NCI-H187 treated with DMSO at 0.1 percent for 48 hours (cell line): ENCODE measurements at places on chromosomes 16 and 17.

DNA sequence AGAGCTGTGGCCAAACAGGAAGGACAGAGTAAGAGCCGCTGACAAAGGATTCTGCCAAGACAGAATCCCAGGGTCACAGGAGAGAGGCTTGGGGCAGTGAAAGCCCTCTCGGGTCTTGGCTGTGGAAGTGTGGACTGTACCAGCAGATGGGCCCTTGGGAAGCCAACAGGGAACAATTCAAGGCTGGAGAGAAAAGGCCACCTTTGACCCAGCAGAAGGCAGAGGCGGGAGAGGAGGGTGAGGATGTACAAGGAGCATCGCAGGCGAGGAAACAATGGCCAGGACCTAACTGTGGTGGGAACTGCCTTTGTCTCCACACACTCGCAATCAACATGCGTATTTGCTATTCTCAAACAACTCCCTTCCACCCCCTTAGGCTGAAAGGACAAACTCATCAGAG lies 15.7 kb downstream of the CARHSP1 start:
- no peak for DNase-seq

DNA sequence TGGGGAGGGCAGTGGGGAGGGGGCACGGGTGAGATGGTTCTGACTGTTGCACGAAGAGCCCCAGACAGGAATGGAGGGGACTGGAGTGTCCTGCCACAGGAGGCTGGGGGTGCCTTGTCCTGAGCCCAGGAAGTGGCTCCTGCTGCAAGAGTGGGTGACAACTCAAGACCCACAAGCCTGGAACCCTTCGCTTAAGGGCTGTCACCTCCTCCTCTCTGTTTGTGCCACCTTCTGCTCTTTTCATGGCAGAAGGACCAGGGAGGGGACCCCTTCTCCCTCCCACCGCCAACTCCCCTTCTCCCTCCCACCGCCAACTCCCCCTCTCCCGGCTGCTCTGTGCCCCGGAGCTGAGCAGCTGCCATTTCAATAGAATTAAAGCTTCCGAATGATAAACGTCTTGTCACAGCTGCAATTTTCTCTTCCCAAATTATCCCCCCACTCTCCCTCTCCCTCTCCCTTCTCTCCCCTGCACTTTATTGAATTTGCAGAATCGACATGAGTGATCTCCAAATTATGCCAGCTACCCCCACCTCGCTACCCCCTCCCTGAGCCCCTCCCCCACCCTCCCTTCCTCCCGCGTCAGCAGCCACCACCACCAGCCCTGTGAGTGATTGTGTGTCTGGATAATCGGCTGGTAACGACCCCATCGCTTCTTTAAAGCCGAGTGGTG lies 13.7 kb downstream of the GJD3 start:
- no peak for DNase-seq

DNA sequence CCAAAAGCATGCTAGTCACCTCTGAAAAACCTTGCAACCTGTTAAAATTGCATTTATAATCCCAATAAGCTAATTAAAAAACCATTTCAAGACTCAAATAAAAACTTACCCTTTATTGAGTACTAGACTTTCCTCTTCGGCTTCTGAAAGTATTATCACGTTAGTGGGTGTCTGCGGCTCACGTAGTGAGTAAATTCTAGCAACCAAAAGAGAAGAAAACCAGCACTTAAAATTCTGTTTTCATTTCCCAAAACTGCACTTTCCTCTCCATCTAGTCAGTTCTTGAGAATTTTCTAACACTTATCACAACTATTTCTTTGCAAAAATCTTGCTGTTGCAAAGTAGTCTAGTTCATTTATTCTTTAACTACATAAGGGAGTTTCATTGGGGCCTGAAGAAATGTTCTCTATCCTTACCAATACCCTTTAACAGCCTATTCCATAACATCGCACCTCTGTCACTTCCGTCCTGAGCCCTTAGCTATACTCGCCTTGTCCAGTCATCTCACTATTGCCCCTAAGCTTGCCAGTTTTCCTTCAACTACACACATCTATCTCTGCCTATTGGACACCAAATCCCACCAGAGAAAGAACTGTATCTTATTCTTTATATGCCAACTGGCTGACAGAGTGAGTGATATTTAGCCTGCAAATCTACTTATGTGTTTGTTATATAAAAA lies 8.7 kb downstream of the NUP88 start:
- DNase-seq: no peak

GRCh38 chr17:15432807-15433611 lies 34.4 kb downstream of the CDRT4 start:
- DNase-seq: no peak

GRCh38 chr16:22623351-22623781 lies 112.7 kb downstream of the NPIPB5 start:
- no peak for DNase-seq

DNA sequence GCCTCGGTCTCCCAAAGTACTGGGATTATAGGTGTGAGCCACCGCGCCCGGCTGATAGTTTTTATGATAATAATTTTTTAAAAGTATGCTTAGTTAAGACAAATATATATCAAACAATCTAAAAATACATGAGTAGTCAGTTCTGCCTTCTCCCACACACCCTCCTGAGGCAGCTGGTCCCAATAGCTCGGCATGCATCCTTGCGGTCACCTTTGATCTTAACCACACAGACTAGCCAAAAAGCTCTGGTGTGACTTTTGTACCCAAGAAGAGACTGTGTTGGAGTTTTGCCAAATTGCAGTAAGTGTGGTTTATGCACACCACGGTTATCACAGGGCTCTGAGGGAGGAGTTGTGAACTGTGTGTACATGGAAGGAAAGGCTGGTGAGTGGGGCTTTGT lies 25.6 kb downstream of the ATP6V0A1 start:
- DNase-seq: no peak

GRCh38 chr16:75097941-75098901 lies 18.4 kb downstream of the LDHD start:
- DNase-seq: peak; percentile 7

GRCh38 chr17:56184650-56185049 lies 31.4 kb downstream of the ANKFN1 start:
- DNase-seq: no peak

DNA sequence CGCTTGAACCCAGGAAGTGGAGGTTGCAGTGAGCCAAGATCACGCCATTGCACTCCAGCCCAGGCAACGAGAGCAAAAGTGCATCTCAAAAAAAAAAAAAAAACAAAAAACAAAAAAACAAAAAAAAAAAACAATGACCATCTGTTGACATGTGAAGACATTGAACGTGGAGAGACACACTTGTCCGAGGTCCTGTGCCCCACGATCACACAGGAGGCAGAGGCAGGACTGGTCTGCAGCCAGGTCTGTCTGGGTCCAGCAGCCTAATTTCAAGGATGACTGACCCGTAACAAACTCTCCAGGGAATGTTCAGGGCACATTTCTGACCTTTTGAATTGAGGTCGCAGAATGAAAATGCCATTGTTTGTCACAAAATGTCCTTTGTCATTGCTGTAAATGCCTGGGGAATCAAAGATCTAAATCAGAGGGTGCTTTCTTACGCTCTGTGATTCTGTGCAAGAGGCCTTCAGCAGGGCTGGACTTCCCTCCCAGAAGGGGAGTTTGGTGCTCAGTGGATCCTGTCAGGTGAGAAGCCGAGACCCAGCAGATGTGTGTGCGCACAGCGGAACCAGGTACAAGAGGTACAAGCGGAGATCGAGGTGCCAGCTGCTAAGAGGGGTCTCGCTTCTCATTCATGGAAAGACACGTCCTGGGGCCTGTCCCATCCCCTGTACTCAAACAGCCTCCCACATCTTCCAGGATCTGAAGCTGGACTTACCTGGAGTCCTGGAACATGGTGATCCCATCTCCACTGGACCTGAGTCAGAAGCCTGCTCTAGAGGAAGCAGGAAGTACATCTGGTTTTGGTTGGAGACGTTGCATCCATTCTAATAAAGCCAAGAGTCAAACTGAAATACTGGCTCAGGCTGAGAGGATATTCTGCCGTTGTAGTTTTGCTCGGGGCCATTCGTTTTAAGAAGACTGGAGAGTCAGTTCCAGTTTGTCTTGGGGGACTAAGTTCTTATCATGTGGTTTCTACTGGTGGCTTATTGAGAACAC lies 95.8 kb downstream of the IRF8 start:
- DNase-seq: no peak

DNA sequence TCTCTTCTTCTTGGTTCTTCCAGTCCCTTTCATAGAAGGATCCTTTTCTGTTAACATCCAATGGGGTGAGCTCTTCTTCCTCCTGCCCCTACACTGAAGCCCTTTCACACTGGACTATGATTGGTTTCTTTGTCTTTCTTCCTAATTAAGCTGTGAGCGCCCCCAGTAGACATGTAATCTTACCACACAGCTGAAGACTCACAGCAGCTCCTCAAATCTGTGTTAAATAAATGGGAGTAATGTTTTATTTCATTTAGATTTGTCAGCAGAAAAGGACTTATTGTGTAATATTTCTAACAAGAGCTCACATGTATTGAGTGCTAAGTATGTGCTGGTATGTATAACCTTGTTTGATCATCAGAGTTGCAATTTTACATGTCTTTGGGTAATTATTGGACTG lies 55.7 kb downstream of the TOX3 start:
- DNase-seq: no peak

- no peak for DNase-seq
Measured at GRCh38 chr17:68200689-68201417, 47.0 kb upstream of the AMZ2 start.

DNA sequence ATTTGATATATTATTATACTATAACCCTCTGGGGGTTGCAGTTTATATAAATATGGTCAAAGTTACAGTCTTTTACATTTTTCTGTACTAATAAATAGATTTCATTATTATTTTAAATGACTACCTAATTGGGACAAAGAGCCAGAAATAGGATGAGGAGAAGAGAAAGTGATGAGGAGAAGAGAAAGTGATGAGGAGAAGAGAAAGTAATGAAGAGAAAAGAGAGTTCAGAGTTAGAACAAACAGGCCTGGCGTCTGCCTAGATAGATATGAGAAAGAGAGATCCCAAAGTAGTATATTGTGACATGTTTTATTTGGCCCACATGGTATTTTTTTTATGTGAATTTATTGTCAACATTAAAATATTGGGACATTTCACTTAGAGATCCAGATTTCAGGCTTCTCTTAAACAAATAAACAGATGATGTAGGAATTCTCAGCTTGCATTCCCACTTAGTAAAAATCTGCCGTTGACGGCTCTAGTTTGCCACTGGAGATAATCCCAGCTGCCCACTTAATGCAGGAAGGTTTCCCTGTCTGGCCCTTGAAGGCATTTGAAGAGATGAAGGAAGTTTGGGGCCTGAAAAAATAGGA lies 210.7 kb downstream of the STX8 start:
- DNase-seq: no peak

- DNase-seq: no peak
Measured at GRCh38 chr17:36004594-36005108, 3.3 kb upstream of the CCL15 start.

DNA sequence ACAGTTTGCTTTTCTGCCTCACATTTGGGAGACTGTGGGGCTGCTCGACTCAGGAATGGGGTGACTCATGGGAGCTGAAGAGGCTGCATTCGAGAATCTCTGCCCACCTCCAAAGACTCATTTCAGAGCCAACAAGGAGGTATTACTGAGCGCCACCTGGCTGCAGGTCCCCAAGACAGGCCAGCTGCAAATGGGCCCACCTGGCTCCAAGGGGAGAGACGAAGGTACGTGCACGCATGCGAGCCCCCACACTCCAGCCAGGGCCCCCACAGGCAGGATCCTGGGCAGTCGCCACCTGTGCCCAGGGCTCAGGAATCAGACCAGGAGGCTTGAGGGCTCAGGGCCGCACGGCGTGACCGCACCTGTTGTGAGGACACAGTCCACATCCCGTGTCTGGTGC lies 6.0 kb downstream of the HAGHL start:
- DNase-seq: no peak

- no peak for DNase-seq
Measured at GRCh38 chr17:44223541-44224071, 4.1 kb upstream of the UBTF start.

DNA sequence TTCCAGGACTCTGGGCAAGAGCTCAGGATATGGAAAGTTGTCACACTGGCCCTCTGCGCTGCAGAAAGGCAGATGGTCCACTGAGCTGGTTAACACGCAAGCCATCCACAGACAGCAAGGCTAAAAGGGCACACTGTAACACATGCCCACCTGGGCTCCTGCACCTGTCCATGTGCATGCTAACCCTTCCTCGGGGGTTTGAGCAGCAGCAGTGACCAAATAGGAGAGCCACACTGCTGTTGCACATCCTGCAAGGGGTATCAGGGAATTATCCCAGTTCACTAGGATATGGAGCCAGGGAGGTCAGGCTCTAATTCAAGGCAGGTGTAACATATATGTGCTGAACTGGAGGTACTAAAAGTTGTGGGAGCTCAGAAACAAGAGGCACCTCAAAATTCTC lies 471.0 kb upstream of the CDH5 start:
- no peak for DNase-seq

DNA sequence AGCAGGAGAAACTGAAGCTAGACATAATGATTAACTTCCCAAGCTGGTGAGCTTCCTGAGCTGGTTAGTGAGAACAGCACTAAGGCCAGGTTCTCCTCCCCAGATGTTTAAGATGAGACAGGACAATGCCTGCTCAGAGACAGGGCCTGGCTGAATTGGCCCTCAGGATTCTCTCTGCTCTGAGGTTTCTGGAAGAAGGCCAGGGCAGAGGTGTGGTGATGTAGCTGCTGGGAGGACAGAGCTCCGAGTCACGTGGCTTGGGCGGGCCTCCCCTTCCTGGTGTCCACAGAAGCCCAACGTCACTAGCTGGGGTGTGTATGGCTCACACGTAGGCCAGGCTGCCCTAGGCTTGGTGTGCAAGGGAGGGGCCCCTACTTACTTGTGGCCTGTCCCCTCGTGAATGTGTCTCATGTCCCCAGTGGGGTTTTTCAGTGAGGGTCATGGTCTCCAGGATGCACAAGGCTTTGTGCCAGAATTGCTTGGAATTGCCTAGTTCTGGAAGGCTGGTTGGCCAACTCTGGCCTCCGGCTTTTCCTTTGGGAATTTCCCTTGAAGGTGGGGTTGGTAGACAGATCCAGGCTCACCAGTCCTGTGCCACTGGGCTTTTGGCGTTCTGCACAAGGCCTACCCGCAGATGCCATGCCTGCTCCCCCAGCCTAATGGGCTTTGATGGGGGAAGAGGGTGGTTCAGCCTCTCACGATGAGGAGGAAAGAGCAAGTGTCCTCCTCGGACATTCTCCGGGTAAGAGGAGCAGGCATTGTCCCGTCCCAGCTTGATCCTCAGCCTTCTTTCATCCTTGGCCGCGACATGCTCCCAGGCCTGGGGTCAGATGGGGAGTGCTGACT lies 3.4 kb downstream of the NOD2 start:
- DNase-seq: no peak

- no peak for DNase-seq
Measured at GRCh38 chr17:63960430-63960829, 12.3 kb downstream of the SCN4A start.

DNA sequence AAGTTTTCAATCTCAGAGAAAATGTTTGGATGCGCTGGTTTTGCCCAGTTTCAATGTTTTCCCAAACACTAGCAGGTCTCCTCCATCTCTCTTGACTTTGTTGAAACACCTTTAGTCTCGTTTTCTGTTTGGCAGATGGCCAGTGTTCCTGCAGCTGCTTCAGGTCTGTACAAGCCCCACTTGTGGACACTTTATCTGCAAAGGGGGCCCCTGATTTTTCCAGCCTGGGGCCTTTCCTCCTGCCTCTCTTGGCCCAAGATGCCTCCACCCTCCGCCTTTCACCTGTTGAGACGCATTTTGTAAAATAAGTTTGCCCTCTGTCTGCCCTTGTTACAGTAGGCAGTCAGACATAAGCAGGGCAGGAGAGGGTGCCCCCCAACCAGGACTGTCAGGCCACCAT lies 21.8 kb upstream of the PRM1 start:
- no peak for DNase-seq
